H1 (cell line): ENCODE measurements at places on chromosomes 1 and 21.

DNA sequence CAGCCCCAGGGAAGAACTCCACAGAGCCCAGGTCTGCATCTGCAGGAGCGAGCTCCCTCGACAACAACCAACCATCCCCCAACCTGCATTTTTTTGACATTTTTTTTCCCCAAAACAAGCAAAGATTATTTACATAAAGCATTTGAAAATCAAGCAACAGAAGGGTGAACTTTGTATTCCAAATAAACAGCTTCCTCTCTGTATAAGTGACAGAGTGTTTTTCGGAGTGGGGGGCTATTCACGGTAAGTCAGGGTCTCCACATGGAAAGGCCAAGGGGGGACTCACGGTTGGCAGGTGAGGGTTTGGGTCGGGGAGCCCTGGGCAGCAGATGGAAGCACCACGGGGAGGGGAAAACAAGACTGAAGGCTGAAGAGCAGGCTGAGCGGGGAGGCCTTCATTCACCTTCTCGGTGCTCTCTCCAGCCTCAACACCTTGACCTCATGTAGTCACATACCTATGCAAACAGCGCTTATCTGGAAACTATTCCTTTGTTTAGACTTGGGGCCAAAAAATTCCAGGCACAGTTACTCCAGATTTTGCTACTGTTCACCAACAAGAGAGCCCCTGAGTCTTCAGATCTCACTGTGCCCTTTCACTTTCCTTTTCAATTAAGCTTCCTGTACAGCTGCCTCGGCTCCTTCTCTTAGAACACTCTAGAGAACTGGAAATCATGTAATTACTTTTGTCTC is 27.6 kb downstream of the C2CD2 start:
- no peak for DNase-seq

- peak; percentile 19 for DNase-seq
Measured at GRCh38 chr1:203871114-203871880, 9.9 kb downstream of the SNRPE start.

GRCh38 chr1:112317140-112317539 is 78.9 kb upstream of the CTTNBP2NL start:
- no peak for DNase-seq

- DNase-seq: no peak
Measured at GRCh38 chr1:236400061-236400603, 6.0 kb downstream of the EDARADD start.

DNA sequence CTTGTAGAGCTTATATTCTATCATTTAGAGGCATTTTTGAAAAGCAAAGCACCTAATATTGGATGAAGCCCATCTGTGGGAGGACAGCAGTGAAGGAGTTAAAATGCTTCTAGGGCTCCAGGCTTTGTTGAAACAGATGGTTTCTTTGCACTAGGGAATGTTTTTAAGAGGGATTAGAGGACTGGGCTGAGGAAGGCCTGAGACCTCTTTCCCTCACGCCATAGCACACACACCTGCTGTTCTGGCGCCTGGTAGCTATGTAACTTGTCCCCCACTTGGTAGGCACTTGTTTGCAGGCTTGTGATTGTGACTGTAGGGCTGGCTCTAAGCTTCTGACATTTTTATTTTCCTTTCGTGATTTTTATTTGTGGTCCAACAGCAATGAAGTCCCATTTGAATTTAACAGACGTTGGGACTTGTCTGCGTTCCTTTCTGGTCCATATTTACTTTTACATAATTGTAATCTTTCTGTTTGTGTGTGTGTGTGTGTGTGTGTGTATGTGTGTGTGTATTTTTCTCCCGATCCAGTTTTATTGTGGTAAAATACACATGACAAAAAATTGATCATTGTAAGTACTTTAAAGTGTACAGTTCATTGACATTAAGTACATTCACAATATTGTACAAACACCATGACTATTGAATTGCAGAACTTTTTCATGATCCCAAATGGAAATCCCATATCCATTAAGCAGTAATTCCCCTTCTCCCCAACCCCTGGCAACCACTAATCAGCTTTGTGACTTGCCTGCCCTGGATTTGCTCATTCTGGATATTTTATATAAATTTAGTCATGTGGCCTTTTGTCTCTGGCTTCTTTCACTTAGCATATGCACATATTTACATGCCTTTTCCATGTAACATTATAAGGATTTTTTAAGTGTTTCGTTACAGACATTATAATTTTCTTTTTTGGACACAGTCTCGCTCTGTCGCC is 33.5 kb upstream of the MACF1 start:
- DNase-seq: no peak

DNA sequence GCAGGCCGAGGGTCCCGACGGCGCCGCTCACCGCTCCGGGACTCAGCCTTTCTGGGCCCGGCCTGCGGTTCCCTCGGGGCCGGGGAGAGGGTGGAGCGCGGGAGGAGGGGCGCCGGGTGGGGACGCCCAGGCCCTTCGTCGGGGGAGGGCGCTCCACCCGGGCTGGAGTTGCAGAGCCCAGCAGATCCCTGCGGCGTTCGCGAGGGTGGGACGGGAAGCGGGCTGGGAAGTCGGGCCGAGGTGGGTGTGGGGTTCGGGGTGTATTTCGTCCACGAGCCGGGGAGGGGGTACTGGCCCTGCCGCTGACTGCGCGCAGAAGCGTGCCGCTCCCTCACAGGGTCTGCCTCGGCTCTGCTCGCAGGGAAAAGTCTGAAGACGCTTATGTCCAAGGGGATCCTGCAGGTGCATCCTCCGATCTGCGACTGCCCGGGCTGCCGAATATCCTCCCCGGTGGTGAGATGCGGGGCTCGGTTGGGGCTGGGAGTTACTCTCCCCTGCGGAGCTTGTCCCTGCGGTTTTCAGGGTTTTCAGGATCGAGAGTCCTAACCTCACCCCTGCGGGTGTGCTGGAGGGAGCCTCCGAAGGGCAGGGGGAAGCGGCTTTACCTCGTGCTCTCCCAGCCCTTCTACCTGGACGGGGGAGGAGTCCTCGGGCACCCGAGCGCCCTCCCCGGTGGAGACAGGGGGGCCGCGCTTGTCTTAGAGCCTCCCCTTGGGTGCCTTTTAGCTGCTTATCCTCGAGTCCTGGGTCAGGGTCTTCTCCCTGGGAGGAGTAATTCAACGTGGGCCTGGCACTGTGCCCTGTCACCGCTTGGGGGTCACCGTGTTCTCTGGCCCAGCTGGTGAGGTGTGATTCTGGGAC is 2.1 kb downstream of the SAMD11 start:
- DNase-seq: no peak

DNA sequence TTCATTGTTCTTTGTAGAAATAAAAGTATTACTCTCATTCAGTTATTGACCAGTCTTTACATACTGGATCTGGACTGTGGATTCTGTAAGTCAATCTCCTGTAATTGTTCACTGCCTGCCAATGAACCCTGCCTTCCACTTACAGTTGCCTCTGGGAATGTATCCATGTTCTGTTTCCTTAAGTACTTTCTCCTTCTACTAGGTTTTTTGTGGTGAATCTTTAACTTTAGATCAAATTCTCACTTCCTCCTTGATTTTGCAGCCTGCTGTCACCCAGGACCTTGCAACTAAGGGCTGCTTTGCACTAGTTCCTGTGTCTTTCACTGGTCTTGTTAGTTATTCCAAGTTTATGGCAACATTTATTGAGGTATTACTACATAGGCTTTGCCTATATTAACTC is 28.2 kb upstream of the ANKRD13C start:
- DNase-seq: no peak

GRCh38 chr1:237032029-237032428 is 10.0 kb upstream of the RYR2 start:
- no peak for DNase-seq

- no peak for DNase-seq
Measured at GRCh38 chr1:211378844-211379243, 52.2 kb downstream of the TRAF5 start.

DNA sequence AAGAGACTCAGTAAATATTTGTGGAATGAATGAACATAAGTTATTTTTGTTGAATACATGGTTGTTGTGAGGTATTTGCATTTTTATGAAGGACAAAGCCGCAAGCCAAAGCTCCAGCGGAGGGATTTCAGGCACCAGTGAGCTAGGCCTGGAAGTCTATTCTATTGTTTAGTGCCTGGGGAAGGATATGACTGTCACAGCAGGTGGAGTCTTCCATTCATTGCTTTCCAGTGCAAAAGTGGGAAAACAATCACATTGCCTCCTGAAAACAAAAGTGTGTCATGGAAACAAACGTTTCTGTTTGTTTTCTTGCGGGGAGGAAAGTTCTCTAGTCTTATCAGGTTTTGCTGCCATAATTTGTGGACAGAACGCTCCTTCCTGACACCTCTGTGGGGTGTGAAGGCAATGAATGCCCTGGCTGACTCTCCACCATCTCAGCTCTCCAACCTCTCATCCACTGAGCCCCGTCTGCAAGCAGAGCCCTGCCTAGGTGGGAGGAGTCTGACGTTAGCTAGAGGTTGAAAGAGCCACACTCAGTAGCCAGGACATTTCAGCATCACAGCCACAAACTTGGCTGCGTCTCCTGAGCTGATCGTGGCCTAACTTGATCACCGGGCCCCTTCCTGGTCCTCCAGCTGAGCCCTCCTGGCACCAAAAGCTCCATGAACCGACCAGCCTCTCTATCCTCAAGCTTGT is 739.1 kb downstream of the MATN1 start:
- no peak for DNase-seq

DNA sequence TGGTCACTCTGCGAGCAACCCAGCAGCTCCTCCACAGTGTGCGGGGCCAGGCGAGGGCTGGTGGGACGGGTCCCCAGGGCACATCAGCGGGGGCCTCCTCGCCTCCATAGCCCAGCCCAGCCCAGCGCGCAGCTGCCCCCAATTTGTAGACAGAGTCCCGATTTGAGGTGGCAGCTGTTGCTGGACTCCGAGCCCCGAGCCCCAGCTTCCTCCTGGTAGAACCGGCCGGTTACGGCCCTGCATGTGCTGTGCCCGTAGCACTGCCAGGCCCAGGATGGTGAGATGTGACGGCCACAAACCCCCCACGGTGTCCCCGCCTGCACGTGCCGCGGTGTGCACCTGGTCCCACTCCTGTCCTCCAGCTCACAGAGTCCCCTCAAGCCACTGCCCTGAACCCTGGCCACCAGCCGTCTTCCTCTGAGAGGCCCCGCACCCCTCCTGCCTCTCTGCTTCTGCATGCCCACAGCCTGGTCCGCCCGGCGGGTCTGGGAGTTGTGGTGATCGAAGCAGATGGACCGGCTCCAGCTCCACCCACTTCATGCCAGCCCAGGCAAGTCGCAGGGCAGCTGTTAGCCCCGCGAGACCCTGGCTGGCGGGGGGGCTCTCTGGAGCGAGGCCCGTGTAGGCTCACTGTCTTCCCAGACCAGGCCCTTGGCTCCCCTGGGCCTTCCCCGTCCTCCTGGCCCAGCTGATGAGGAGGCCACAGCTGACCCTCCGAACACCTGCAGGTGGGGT is 55.5 kb downstream of the MORN1 start:
- DNase-seq: no peak

GRCh38 chr1:151935894-151936602 is 26.7 kb upstream of the THEM4 start:
- no peak for DNase-seq

GRCh38 chr21:14591377-14591776 is 45.3 kb upstream of the SAMSN1 start:
- no peak for DNase-seq

DNA sequence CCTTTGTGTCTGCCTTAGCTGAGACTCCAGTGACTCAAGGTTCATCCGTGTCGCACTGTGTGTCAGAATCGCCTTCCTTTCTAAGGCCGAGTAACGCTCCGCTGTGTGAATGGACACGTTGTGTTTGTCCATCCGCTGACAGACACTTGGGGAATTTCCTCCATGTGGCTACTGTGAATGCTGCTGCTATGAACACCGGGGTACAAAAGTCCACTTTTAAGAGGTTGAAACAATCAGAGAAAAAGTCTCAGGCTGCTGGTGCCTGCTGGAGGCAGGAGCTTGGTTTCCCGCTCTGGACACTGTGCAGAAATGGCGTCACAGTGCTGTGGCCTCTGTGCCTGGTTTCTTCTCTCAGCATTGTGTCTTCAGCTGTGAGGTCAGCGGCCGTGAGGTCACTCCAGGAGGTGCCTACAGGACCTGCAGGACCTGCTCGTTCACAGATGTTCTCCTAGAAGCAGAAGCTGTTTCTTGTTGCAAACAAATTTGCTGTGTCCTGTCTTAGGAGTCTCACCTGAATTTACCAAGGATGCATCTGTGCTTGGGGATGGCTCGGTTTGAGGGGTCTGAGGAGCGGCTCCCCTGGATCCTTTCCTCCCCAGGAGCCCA is 34.2 kb downstream of the KRTAP10-1 start:
- DNase-seq: no peak

DNA sequence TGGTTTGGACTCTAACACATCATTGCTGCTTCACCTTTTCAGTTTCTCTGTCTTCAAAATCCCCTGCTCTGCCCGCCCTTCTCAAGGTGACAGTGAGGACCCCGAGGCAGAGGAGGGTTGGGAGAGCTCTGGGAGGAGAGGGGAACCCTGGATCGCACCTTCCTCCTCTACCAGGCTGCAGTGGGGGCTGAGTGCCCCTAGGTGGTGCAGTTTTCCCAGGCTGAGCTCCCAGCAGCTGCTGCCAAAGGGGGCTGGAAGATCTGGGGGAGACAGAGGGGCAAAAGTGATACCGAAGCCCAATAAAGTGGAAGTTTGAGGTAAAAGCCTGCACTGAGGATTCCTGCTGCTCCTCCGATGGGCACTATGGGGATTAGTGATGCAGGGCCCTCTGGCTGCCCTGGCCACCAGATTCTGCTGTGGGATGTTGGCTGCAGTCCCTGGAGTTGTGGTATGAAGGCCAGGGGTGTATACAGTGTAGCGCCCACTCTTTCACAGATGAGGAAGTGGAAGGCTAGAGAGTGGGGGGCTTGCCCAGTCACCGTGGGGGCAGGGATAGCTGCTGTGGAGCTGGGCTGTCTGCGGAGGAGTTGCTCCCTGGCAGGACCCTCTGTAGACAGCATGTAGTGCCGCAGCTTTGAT is 40.7 kb upstream of the SCMH1 start:
- DNase-seq: peak; percentile 81

DNA sequence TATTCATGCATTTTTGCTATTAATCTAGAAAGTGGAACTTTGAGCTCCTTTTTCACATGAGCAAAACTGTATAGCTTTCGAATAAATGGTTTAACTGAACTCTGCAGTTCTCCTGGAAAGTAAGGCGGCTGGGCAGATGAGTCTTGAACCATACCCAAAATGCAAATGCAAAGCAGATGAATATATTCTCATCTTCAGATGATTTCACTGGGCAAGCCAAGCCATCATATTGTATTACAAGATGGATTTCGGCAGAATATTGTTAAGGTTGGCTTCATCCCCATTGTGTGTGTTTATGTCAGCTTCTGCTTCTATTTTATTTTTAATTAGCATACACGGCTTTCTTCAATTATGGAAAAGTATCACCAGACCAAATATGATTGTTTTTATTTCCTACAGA is 209.6 kb downstream of the GREM2 start:
- DNase-seq: no peak
